ENCODE measurements at places on chromosomes 1 and 21.

GRCh38 chr1:21278208-21278859 is 11.9 kb downstream of the ECE1 start:
- no peaks in the 10 kb centered on the region for H3K27me3 ChIP-seq
- H3K4me1 ChIP-seq: peaks cover 11% of the 10 kb centered on the region
- H3K4me3 ChIP-seq: no peak overlapping the region
- H3K36me3 ChIP-seq: no peaks in the 10 kb centered on the region
- no peak for DNase-seq

DNA sequence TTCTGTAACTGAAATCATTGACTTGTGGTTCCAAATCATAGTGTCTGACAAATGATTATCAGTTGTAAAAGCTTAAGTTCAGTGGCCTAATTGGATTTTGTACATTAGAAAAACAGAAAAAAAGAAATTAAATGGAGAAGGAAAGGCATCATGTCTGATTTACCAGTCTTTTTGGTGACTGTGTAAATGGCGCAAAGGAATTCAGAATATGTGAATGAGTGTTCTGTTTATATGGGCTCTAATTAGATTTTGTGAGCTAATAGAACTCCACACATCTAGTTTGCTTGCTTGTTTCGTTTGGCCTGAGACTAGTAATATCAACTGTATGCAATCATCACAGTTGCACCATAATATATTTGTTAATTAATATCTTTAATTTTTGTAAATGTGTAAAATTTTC is 151.7 kb downstream of the PLA2G4A start:
- no peaks in the 10 kb centered on the region for H3K4me1 ChIP-seq
- no peak overlapping the region for H3K27ac ChIP-seq
- no peak for DNase-seq
- H3K36me3 ChIP-seq: no peaks in the 10 kb centered on the region
- no peaks in the 10 kb centered on the region for H3K27me3 ChIP-seq

DNA sequence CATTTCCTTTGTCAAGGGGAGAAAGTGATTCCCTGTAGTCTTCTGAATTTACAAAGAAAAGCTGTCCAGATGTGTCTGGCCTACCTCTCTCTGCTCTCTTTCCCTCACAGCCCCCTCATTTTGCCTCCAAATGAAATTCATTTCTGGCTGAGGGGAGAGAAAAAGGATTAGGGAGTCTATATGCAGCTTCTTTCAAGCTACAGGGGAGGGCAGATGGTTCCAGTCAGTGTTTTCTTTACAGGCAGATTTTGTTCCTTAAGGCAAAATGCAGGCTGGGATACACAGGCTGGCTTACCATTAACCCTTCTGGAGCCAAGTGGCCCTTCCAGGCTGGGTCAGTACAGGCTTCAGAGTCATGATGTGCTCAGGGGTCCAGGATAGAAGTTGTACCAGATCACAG is 198.1 kb upstream of the USP24 start:
- DNase-seq: no peak
- H3K27ac ChIP-seq: no peak overlapping the region
- H3K36me3 ChIP-seq: no peaks in the 10 kb centered on the region
- H3K4me1 ChIP-seq: no peaks in the 10 kb centered on the region
- no peaks in the 10 kb centered on the region for H3K27me3 ChIP-seq

GRCh38 chr1:192575499-192576189 is at the start of gene RGS1:
RGS1 (plus strand) TSS chr1:192575773; CDS start chr1:192575793, 20 bp downstream.
- H3K36me3 ChIP-seq: no peaks in the 10 kb centered on the region
- no peaks in the 10 kb centered on the region for H3K27me3 ChIP-seq
- peak within 1 kb of the TSS; percentile 70 for H3K27ac ChIP-seq
- no peaks in the 10 kb centered on the region for H3K4me1 ChIP-seq
- peak; percentile 51 for DNase-seq
- H3K4me3 ChIP-seq: peak within 1 kb of the TSS; percentile 44

DNA sequence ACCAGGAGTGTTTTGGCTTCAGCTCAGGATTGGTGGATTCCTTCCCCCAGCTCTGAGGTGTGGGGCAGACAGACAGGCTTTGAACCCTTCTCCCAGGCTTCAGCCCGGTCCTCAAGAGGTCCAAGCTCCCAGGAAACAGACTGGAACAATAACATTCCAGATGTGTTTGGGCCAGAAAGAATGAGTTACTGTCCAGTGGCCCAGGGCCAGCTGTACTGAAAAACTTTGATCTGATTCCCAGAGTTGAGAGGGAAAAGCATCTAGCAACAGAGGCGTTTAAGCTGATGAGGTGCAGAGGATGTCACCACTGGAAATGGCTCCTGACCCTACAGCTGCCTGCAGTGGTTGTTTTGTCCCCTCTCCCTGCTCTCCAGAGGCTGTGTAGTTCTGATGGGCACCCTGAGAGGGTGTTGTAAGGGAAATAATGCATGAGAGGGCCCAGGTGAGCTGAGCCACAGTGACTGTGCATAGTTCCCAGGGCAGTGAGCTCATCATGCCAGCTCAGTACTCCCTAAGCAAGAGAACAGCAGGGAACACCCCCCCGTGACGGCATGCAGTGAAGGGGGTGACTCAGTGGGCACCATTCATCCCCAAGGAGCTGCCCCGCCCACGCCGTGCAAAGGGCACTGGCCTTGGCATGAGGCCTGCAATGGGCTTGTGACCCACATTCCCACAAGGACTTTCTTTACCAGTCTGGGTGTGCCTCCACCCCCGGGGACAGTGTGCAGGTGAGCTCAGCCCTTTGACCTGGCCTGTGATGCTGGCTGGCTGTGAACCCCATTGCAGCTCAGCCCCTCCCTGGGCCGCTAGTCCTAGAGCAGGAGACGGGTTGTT is 13.8 kb upstream of the SFN start:
- H3K4me3 ChIP-seq: no peak overlapping the region
- no peaks in the 10 kb centered on the region for H3K4me1 ChIP-seq
- peaks cover 52% of the 10 kb centered on the region for H3K36me3 ChIP-seq
- peak; percentile 98 for DNase-seq

DNA sequence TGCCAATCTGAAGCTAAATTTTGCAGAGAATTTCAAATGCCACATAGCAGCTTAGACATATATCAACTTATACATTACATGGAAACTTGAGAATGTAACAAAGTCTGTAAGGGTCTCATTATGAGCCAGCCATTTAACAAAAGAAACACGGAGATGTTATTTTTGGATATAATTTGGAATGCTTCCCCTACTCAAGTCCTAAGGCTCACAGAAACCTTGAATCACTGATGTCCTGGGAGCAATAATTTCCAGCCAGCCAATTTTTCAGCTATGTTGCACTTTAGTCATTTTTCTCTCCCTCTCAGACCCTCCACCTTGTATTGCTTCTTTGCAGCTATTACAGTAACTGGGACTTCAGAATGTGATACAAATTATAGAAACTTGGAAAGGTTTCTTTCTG is 56.9 kb downstream of the EIF2B3 start:
- DNase-seq: no peak
- H3K27me3 ChIP-seq: no peaks in the 10 kb centered on the region
- H3K27ac ChIP-seq: no peak overlapping the region

GRCh38 chr1:29990304-29990703 is 733.1 kb downstream of the MATN1 start:
- H3K27me3 ChIP-seq: no peaks in the 10 kb centered on the region
- H3K4me1 ChIP-seq: no peaks in the 10 kb centered on the region
- no peak for DNase-seq
- no peak overlapping the region for H3K27ac ChIP-seq
- no peaks in the 10 kb centered on the region for H3K36me3 ChIP-seq
- no peak overlapping the region for H3K4me3 ChIP-seq

DNA sequence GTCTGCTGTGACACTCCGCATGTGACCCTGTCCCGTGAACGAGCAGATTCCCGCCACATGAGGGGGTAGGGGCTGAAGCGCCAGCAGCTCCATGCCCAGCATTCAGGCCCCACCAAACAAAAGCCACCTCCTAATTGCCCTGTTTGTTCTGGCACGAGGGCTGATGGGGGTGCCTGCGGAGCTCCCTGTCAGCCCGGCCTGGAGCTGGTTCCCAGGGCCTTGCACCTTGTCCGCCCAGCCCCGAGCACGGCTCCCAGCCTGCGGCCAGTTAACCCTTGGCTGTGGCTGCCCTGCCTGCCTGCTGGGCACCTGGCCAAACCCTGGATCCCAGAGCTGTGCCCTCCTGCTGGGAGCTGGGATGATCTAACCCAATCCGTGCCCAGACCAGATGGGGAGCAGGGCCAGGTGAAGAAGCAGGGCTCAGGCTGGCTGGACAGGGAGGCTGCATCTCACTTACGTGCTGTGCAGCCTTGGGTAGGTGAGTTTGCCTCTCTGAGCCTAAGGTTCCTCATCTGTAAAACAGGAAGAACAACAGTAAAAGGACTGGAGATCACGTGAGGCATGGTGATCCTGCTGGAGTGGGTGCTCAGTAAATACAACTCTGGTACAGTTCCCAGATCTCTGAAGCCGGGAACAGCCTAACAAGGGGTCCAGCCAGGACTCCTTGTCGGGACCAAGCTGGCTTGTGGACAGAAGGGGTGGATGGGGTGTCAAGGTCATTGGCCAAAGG is 110.9 kb upstream of the IFFO2 start:
- DNase-seq: no peak
- H3K4me3 ChIP-seq: no peak overlapping the region
- no peaks in the 10 kb centered on the region for H3K36me3 ChIP-seq
- no peaks in the 10 kb centered on the region for H3K4me1 ChIP-seq
- H3K27ac ChIP-seq: no peak overlapping the region

- no peak overlapping the region for H3K27ac ChIP-seq
- H3K4me1 ChIP-seq: no peaks in the 10 kb centered on the region
- no peak overlapping the region for H3K4me3 ChIP-seq
Observed at GRCh38 chr1:67004176-67004575, 49.8 kb downstream of the SLC35D1 start.

- no peaks in the 10 kb centered on the region for H3K27me3 ChIP-seq
- no peak overlapping the region for H3K4me3 ChIP-seq
- H3K27ac ChIP-seq: no peak overlapping the region
- DNase-seq: no peak
Observed at GRCh38 chr1:86478416-86479156, 9.9 kb downstream of the CLCA1 start.

GRCh38 chr1:183289051-183289496 is 103.0 kb downstream of the LAMC2 start:
- no peak for DNase-seq
- H3K4me3 ChIP-seq: no peak overlapping the region
- H3K4me1 ChIP-seq: no peaks in the 10 kb centered on the region

All from Peyer's patch (tissue), 4 donors.